ENCODE measurements at places on chromosomes 7 and 10.

- no peak for DNase-seq
These were observed 4.6 kb downstream of the SOSTDC1 start for GRCh38 chr7:16460789-16461493.

DNA sequence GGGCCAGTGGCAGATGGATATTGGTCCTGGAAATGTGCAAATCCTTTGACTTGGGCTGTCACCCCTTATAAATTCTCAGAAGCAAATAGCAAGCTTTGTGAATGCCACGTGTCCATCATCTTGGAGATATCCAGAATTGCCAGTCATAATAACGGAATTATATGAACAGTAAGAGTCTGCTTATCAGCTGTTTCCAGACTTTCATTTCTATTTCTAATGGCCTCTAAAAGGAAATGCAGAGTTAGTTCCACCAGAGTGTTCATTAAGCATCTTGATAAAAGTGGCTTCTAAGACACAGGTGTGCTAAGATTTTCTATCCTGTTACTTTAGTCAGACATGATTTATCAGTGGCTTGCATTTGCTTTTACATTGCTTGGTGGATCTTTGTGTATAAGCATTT lies 87.4 kb downstream of the RAMP3 start:
- DNase-seq, result no peak

- DNase-seq, result no peak
These were observed 436.7 kb downstream of the AUTS2 start for GRCh38 chr7:70034999-70035398.

- peak; percentile 3 for DNase-seq
These were observed 447.9 kb upstream of the PFKP start for GRCh38 chr10:2619472-2619871.

GRCh38 chr7:83782628-83783027 lies 133.7 kb upstream of the SEMA3E start:
- DNase-seq, result no peak

DNA sequence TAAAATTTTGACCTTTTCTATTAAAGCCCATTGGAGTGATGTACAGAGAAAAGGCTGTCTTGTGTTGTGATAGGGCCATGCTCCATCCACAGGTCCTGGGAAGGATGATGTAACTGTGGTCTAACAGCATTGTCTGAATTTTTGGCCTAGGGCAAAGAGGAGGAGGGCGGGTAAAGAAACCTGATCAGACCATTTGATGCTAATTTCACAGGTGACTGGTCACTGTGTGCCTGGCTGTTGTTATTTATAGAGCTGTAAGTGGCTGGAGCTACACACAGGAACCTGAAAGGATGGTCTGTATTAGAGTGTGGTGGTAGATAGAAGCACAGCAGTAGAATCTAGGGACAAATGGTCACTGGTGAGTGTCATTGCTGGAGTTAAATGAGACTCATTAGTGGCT lies 182.1 kb downstream of the AUTS2 start:
- no peak for DNase-seq

- DNase-seq, result no peak
These were observed 597.8 kb upstream of the MBL2 start for GRCh38 chr10:53370347-53370746.

DNA sequence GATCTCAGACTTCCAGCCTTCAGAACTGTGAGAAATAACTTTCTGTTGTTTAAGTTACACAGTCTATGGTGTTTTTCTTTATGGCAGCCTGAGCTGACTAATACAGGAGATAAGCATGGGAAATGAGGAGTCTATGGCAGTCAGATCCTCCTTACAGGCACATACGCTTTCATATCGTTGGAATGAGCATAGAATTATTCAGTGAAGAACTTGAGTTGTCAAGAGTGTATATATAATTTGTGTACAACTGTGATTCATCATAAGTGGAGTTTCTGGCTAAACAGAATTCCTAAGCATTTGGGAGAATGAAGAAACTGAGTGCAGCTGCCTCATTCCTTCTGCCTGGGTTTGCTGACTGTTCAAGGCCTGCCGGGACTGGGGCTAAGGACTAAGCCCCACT lies 516.7 kb downstream of the ADRA2A start:
- DNase-seq, result no peak

- DNase-seq, result no peak
These were observed 190.2 kb upstream of the HABP2 start for GRCh38 chr10:113362645-113363091.

GRCh38 chr7:12314199-12314598 lies 89.5 kb downstream of the VWDE start:
- DNase-seq, result no peak

DNA sequence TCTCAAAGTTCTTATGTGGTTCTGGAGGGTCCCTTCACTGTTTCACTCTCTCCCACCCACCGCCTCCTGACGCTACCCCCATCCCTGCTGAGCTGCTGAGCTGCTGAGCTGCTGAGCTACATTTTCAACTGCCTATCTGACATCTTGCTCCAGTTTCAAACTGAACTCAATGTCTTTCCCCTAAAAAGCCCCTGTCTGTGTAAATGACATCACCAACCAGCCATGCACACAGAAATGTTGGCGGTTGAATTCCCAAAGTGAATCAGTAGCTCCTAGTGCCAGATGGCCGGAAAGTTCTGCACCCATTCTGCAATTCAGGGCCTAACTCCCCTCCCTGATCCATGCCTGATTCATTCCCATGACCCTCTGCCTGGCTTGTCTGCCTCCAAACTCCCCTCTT lies 71.2 kb downstream of the WNT2 start:
- no peak for DNase-seq

DNA sequence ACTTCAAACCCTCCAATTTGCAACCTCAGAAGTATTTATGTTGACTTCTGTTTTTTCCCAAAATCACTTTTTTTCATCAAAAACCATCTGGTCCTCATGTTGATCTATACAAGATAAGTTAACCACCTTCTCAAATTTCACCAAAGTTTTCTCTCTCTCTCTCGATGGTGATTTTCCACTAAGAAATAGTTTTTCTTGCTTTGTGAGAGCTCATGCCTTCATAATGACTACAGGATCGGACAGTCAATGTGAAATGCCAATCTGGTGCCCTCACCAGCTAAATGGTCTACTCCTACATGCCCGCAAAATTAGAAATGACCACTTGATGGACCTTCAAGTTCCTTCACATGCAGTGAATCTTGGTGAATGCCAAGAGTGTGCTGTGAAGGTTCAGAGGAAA lies 40.4 kb downstream of the CNNM1 start:
- no peak for DNase-seq

GRCh38 chr10:91642831-91643692 lies 10.2 kb upstream of the PPP1R3C start:
- DNase-seq, result no peak

- no peak for DNase-seq
These were observed 19.6 kb upstream of the ELFN1 start for GRCh38 chr7:1650363-1651030.

GRCh38 chr7:85508642-85509410 lies 322.0 kb upstream of the SEMA3D start:
- no peak for DNase-seq

DNA sequence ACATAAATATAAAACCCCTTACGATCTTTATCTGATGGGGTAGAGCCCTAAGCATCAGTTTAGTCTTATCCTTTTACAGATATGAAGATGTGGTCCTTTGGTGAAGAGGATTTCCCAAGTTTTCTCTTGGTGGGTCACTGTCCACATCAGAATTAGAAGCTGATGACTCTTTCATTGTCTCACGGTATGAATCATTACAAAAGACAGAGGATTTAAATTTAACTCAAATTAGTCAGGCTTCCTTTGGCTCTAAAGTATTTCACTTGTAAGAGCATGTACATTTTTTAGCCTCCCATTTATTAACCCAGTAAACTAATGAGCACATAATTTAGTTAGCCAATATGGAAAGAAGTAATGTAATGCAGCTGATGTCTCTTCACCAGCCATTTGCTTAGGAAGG lies 49.9 kb upstream of the TMEM26 start:
- no peak for DNase-seq

DNA sequence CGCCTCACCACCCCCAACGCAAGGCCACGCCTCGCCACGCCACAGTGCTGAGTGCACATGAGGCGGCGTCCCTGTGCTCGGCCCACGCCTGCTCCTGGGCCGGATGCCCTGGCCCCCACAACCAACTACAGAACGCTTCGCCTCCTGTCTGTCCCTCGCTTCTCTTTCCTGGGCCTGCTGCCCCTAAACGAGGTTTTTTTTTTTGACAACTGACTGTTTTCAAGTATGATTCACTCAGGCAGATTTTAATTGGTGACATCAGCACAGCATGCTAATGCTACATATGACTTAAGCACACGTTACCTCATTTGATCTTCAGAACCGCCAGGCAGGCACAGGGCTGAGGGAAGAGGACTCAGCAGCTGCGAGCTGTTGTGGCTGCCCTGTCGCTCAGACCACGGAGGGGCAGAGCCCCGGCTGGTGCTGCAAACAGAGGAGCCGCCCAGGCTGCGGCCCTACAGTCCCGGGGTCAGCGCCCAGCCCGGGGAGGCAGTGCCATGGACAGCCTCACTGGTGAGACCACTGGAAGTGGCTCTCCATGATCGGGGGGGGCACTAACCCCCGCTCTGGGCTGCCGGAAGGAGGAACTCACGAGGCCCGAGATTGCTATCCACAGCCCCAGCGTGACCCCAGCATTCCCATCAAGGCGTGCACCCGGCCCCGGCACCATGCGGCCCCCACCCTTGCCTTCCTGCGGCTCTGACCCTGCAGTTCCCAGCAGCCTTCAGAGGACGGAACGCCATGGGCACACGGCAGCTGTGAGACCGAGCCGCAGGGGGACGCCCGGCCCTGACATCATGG lies 212.8 kb downstream of the MAD1L1 start:
- DNase-seq, result no peak

- DNase-seq, result no peak
These were observed 6.8 kb upstream of the GATA3 start for GRCh38 chr10:8047452-8048280.

- no peak for DNase-seq
These were observed 94.4 kb upstream of the COL1A2 start for GRCh38 chr7:94300176-94300835.

DNA sequence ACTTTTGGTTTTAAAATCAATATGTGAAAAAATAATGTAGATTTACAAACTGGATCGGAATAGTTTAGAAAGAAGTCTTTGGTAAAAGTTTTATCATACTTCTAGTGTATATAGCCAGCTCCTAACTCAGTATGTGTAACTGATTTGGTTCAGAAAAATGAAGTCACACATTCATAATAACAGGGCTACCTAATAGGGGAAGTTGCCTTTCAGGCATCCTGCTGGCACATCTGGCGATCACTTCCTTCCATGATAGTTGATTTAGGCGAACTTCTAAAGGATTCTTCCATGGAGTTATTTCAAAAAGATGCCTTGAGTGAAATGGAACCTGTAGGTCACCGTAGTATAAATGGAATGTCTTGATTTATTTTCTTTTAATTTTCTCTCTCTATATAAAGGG lies 69.1 kb downstream of the SHH start:
- no peak for DNase-seq

- peak; percentile 18 for DNase-seq
These were observed 22.3 kb downstream of the ZNF783 start for GRCh38 chr7:149284343-149284742.

DNA sequence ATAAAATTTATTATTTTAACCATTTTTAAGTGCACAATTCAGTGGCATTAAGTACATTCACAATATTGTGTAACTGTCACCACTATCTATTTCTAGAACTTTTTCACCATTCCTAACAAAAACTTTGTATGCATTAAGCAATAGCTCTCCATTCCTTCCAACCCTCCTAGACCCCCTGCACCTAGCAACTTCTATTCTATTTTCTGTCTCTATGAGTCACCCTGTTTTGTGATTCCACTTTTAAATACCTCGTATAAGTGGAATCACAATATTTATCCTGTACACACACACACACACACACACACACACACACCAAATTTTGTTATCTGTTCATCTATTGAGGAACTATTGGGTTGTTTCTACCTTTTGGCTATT lies 89.2 kb downstream of the ARID5B start:
- DNase-seq, result no peak

- DNase-seq, result no peak
These were observed 20.9 kb upstream of the NAMPT start for GRCh38 chr7:106305732-106306131.

DNA sequence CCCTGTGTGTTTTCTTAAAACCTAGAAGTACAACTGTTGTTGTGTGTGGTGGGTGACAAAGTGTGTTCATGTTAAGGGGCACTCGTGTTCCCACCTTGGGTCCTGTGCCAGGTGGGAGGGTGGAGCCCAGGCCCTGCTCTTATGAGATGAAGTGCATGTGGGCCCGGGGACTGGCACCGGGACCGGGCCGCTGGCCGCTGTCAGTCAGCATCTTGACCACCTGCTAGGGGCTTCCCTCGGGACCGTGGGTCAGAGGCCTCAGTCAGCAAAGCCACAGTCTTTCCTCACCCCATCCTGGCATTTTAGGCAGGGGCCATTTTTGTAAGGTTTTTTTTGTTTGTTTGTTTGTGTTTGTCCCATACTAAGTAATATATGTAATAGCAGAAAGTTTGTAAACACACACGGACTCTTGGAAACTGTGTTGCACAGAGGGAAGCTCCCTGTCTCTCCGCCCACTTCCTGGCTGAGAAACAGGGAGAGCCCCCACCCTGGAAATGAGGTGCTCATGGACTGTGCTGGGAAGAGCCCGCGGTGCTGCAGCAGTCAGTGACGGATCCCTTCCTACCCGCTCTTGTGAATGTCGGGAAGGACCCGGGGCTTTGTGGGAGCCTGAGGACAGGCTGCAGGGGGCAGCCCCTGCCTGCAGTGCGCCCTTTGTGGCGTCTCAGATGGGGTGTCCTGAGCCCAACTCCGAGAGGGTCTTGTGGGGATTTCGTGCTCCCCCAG lies 13.4 kb downstream of the AGAP3 start:
- no peak for DNase-seq

DNA sequence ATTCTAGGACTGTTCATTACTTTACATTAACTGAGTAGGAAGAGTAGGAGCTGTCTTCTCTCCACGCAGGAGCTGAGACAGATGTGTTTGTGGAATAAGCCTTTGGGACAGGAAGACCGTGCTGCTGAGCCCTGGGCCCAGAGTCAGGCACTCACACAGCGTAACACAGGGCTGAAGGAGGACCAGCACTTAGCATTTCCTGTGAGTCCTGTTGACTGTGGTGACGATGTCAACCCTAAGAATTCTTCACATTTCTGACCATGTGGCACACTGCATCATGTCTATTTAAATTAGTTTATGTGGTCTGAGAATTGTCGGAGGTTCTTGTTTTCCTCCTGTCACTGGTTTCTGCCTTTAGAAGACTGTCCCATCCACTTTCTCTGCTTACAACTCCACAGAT lies 117.2 kb downstream of the PIP4K2A start:
- DNase-seq, result no peak

DNA sequence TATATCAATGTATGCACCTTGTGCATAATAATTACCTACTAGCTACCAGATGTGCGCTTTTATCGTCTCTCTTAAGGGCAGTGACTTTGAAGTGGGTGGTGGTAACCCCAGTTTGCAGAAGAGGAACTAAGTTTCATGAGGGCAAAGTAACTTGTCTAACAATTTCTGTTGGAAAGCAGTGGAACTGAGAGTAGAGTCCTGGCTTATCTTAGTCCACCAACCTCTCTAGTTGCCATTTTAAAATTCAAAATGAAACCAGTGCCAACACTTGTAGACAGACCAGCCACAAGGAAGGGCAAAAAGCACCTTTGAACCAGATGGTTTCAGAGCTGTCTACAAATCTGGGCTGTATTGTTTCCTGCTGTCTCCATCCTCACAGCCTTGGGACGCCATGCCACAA lies 32.0 kb upstream of the RBM20 start:
- no peak for DNase-seq

Measured in cerebellar cortex (tissue), 1 donor.